ENCODE measurements at places on chromosomes 2 and 18.

GRCh38 chr2:34848691-34849090 lies 1249.6 kb upstream of the FAM98A start:
- DNase-seq, result no peak

DNA sequence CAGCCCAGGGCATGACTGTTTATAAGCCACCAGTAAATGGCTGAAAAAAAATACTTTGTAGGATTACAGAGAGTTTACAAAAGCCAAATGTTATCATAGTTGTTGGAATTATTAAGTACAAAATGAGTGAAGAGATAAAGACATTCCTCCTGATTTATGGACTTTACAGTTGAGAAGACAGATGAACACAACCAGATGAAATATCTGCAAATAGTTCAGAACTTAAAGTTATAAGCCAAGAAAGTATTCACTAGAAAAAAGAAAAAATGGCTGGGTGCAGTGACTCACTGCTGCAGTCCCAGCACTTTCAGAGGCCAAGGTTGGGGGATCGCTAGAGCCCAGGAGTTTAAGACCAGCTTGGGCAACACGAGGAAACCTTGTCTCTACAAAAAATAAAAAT lies 11.2 kb downstream of the PMAIP1 start:
- DNase-seq, result no peak

DNA sequence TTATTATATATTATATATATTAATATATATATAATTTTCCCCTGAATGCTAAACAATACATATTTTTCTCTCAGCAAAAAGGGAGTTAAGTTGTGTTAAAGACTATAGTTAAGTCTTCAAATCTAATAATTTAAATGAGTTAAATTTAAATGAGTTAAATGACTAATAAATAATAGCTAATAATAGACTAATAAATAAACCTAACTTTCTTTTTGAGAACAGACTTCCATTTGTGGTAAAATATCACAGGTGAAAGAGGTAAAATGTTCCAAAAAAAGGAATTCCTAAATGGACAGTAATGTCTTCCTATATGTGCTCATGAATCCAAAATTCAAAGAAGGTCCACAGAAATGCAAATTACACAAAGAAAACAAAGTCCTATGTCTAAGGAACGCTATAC lies 74.6 kb downstream of the SLC25A12 start:
- no peak for DNase-seq

DNA sequence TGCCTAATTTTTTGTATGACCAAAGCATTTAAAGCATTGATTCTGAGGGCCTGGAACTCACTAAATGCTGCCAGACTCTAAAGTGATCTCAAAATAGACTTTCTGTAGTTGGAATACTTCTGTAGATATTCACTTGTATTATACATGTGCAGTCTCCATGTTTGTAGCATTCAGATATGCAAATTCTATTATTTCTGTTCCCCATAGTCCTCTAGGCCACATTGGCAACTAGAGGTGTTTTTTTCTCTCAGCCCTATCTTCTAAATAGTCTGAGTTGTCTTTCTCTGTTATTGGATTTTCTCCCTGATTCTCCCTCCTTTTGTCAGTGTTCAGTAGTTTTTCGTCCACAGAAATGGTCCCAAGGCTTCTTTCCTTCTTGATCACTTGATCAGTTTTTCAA lies 38.5 kb downstream of the ANKRD12 start:
- DNase-seq, result no peak

GRCh38 chr2:234793212-234793785 lies 158.5 kb upstream of the SH3BP4 start:
- DNase-seq, result no peak

- DNase-seq, result no peak
These were observed 50.1 kb downstream of the THUMPD2 start for GRCh38 chr2:39728941-39729351.

DNA sequence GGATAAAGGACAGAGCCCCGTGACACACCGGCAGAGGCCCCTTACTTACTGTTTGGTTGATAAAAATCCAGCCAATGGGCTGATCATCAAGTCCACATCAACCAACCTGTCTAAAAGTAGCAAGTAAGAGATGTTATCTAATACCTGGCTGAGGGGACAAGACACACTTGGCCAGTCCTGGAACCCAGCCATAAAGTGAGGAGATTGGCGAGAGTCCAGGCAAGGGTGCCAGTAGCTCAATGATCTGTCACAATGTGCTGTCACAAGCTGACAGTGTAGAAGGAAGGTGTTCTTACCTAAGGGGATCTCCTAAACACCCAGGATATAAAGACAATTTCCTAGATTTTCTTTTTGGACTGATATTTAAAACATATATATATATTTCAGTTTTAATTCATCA lies 61.7 kb upstream of the IL1R2 start:
- no peak for DNase-seq

DNA sequence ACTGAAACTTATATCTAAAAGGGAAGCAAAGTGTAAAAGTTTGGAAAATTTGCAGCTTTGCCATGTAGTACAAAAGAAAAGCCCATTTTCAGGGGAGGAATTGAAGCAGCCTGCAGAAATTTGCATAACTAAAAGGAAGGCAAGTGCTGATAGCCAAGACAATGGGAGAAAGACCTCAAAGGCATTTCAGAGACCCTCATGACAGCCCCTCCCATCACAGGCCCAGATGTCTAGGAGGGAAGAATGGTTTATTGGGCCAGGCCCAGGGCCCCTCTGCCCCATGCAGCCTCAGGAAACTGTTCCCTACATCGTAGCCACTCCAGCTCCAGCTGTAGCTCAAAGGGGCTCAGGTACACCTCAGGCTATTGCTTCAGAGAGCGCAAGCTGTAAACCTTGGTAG lies 14.4 kb upstream of the WDR75 start:
- no peak for DNase-seq

- DNase-seq, result no peak
These were observed 31.9 kb downstream of the TMEM131 start for GRCh38 chr2:97963880-97964279.

DNA sequence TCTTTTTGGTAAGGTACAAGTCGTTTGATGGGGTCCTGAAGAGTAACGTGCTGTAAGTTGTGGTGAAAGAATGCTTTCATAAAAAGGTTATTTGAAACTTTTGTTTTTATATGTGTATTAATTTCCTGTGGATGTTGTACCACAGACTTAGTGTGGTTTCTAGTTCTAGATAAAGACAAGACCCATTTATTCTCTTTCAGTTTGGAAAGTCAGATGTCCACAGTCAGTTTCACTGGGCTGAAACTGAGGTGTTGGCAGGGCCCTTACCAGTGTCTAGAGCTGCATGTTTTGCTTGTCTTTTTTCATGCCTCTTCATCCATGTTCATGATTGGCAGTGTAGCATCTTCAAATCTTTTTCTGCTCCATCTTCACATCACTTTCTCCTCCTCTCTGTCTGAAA lies 22.1 kb upstream of the DOCK10 start:
- DNase-seq, result no peak

- DNase-seq, result no peak
These were observed 90.8 kb downstream of the PTPRM start for GRCh38 chr18:7657937-7658336.

DNA sequence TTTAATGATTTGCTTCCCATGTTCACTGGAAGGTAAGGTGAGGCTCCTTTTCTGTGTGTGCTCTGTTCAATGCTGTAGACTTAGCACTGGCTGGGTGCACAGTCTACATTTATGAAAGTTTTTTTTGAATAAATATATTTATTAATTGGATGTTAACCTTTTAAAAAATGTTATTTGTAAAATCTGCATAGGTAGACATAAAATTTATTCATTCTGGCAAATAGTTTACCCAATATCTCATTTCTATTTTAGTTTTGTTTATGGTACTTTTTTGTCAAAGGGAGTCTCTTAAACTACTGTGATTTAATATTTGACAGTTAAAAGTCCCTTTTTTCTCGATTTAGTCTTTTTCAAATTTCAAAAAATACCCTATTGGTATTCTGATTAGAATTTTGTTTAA lies 19.9 kb downstream of the CDKL4 start:
- no peak for DNase-seq

- DNase-seq, result no peak
These were observed 36.4 kb upstream of the INSIG2 start for GRCh38 chr2:118051826-118052358.

DNA sequence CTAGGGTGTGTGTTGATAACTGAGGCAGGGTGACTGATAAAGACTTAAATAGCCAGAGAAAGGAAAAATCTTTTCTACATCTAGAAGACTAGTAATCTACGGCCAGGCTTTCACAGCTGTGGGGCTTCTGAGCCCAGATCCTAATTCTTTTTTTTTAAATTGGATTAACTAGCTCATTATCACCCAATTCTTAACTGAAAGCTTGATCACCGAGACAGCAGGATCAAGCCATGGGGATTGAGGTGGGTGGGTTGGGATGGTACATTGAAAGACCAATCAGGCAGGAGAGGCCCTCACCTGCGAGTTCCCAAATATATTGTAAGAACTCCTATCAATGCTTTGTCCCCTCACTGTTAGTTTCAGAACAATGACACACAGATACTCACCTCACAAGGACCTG lies 20.0 kb upstream of the NFE2L2 start:
- no peak for DNase-seq

- no peak for DNase-seq
These were observed 5.8 kb downstream of the DNMT3A start for GRCh38 chr2:25335971-25336370.

DNA sequence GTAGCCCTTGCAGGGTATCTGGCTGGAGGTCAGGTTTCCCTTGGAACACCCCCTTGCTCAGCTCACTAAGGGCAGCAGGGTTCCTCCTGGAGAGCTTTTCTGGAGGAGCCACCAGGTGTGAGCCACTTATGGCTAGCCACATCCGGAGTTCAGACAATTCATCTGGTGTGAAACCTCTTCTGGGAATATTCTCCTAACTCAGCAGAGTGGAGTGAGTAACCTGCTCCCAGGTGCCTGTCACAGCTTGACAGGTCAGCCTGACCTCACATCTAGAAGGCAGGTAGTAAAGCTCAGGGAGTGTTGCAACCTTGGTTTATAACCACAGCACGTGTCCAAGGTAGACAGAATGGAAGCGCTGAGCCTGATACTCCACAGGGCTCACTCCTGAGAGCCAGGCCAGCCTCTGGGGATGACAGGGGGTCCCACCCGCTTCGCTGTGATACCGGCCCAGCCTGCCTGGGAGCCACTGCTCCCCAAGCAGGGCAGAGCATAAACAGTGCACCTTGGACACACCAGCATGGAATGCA lies 62.6 kb upstream of the TGFA start:
- no peak for DNase-seq

- no peak for DNase-seq
These were observed 41.4 kb upstream of the TNP1 start for GRCh38 chr2:216901273-216901672.

- no peak for DNase-seq
These were observed 26.8 kb upstream of the NARS1 start for GRCh38 chr18:57648414-57648813.

GRCh38 chr2:65264821-65265670 lies 37.4 kb downstream of the ACTR2 start:
- no peak for DNase-seq

DNA sequence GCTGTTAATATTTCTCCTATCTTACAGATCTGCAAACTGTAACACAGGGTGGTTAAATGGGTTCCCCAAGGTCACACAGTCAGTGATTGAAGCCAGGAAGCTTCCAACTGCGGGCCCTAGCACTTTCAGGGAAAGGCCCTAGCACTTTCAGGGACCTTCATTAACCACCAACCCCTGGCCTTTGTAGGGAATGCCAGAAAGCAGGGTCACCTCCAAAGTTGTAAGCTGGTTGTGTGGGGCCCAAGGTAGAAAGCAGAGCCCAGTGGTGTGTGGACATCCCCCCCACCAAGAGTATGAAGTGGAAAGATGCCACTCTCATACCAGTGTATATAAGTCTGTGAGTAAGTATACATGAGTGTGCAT lies 4.4 kb downstream of the DLX2 start:
- no peak for DNase-seq

DNA sequence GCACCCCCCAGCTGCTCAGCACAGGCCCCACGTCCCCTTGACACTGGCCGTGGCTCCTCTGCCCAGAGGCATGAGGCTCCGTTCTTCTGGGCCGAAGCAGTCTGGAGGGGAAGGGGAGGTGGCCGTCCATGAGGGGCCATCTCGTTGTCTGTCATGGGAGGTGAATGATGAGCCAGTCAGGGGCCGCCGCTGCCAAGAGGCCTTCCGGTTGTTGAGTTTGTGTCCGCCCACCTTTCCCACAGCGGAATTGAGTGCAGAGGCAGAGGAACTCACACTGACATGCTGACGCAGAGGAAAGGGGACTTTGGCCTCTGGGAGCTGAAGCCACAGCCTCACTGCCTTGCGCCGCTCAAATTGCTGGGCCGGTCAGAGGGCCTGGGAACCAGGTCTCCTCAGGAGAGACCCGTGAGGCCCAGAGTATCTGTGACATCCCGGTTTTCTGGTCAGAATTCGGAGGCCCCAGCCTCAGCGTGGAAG lies 268.4 kb downstream of the ATAD2B start:
- no peak for DNase-seq

GRCh38 chr18:35939138-35939537 lies 33.3 kb upstream of the RMP24 start:
- DNase-seq, result no peak

DNA sequence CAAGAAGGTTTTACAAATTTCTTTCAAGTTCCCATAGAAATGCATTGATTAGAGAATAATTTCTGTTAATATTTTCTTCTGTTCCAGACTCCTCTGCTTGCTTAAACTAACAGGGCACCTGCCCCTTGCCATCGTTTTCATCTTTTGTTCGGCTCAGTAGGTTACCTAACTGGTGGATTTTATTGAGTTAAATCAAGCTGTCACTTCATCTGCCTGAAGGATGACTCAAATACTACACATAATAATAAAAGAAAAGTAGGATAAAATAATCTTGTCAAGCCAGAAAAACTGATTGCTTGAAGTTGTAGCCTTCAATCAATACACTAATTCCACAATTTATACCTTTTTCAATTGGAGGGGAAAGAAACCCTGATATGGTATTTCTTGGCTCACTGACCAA lies 234.0 kb downstream of the NR4A2 start:
- DNase-seq, result no peak

DNA sequence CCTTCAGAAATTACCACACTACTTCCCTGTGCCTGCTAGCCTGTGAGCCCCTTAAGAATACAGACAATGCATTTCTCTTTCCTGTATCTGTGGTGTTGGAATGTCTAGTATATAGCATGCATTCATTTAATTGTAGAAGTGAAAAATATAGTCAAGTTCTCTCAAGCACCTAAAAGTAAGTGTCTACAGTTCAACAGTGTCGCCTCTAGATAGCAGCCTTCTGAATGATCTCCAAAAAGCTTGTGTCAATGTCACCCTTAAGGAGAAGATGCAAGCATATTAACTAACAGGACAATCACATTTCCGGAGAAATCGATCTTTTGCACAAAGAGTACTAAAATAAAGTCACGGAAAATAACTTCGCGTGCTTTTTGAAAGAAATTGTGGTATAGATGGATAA lies 27.5 kb upstream of the DSG3 start:
- no peak for DNase-seq

DNA sequence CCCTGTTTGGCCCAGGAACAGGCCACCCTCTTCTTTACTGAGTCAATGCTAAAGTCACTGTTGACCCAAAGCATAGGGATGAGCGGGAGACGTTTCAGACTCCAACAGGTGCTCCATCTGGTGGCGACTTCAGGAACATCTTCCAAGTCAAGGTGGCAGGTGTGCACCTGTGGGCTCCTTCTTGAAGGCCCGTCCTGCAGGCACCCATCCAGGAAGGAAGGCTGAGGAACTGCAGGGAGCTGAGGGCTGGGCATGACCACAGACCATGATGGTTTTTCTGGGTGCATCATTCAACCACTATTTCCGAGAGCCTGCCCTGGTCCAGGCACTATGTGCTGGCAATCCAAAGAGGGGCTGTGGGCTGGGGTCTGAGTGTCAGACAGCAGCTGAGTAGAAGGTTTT lies 142.8 kb downstream of the NDUFA10 start:
- DNase-seq, result peak; percentile 24

Data from T-cell (primary cell).